NCI-H1092 (cell line): ENCODE measurements at places on chromosomes 1 and 21.
A peak's percentile ranks its signal among the peaks of the same experiment; 100 is the strongest.

DNA sequence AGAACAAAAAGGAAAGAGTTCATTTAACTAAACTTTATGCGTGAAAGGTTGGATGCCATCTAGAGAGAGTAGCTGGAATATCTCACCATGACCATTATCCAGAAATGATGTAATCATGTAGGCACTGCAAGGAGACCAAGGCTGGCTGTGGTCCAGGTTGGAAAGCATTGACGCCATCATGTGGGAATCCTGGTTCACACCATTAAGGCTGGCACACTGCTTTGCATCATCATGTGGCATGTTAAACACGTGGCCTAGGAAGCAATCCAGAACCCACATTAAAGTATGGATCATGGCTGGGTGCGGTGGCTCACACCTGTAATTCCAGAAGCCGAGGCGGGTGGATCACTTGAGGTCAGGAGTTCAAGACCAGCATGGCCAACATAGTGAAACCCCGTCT, 4.3 kb downstream of the ADAMTS1 start:
- DNase-seq = no peak

DNA sequence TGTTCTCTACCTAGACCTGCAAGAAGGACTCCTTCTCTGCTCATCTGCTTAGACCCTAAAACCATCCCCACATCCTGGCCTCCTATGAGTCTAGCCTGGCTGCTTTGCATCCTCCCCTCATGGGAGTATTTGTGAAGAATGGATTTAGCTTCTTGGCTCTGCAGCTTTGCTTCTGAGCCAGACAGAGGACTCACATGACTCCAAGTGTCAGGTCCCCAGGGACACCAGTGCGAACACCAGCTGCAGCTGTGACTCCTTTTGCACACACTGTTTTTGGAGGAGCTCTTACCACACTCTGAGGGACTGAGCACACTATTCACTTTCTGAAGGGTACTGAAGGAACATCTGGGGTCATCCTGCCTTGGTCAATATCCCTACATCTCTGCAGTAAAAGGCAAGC, 131.8 kb upstream of the SGIP1 start:
- peak; percentile 10 for DNase-seq

DNA sequence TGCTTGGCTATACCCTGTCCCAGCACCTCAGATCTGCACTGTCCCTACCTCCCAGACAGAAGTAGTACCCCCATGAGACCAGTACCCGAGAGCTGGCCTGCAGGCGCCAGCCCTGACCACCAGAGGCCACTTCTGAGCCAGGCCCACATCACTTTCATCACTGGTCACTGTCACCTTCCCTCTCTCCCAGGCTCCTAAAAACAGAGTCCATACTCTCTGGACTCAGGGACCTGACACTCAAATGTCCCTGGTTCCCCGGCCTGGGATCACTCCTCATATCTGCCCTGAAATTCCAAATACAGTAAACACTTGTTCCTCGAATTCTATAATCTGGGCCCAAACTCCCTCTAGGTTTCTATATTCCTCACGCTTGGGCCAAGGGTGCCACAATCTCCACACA, 18.7 kb downstream of the TMEM53 start:
- peak; percentile 33 for DNase-seq

GRCh38 chr1:14804626-14805025, 206.1 kb downstream of the KAZN start:
- no peak for DNase-seq

- DNase-seq = no peak
Observed at GRCh38 chr1:177705839-177706238, 264.0 kb downstream of the SEC16B start.

- DNase-seq = no peak
Observed at GRCh38 chr1:38046333-38046883, at the start of gene POU3F1. Gene POU3F1, minus strand, starts transcription at chr1:38046793. Its CDS starts 50 bp downstream, at chr1:38046743.

DNA sequence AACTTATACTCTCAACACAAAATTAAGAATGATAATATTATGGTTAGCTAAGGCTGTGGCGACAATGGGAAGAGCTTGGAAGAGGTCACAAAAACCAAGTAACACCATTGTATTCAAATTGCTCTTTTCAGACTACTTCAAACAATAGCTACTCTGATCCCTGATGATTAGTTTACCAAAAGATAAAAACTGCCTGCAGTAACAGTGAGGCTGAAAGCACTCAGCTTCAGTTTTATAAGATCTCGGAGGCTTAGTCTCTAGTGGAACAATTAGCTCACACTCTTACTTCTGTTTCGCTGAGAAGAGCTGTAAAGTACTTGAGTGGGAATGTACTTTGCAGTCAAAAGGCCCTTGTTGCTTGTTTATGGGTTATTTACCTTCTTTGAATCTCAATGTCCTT, 278.5 kb downstream of the LRRC7 start:
- no peak for DNase-seq
